NCI-H1417 (cell line): ENCODE measurements at places on chromosomes 4 and X.
A peak's percentile ranks its signal among the peaks of the same experiment; 100 is the strongest.

DNA sequence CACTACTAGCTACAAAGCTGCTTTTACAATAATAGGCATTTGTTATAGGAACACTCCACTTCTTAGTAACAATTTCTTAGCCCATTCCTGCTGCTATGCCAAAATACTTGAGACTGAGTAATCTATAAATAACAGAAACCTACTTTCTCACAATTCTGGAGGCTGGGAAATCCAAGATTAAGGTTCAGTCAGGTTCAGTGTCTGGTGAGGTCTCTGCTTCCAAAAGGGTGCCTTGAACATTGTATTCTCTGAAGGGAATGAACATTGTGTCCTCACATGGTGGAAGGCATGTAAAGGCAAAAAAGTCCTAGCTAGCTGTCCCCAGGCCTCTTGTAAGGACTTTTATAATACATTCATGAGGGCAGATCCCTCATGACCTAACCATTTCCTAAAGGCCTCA, 7.0 kb downstream of the SLC9B1 start:
- no peak for DNase-seq

- DNase-seq, result no peak
These were observed 70.6 kb upstream of the PUDP start for GRCh38 chrX:7218321-7219152.

- DNase-seq, result no peak
These were observed 9.2 kb upstream of the SORCS2 start for GRCh38 chr4:7183161-7183560.

DNA sequence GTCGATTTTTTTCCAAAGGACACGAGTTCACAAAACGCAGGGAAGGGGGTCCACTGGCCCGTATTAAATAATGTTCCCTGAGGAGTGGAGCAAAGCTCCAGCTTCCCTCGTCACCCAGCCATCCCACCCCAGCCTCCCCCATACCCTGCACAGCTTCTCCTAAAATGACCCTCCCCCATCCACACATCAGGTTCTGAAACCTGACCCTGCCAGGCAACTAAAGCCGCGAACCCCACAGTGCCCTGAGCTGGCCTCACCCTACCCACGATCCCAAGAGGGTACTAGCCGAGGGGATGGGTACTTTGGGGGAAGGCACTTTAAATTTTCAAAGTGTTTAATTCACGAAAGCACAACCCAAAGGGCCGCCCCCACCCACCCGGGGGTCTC, 634 bp downstream of the APOO start:
- peak; percentile 24 for DNase-seq

DNA sequence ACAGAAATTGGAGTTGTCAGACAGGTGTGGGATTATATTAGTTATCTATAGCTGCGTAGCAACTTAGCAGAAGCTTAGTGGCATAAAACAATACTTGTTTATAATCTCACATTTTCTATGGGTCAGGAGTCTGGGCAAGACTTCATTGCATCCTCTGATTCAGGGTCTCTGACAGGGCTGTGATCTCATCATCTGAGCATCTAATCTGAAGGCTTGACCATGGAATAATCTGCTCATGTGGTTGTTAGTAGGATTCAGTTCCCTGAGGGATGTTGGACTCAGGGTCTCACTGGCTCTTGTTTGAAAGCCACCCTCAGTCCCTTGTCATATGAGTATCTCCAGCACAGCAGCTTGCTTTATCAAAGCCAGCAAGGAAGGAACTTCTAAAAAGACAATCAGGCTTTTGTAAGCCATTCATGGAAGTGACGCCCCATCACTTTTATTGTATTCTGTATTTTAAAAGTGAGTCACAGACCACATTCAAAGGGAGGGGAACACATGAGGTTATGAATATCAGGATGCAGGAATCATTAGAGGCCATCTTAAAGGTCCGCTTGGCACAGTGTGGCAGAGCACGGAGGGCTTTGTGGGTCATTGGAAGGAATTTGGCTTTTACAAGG, 37.2 kb upstream of the FAM9B start:
- DNase-seq, result no peak
